ENCODE measurements at places on chromosomes 7 and 10.

DNA sequence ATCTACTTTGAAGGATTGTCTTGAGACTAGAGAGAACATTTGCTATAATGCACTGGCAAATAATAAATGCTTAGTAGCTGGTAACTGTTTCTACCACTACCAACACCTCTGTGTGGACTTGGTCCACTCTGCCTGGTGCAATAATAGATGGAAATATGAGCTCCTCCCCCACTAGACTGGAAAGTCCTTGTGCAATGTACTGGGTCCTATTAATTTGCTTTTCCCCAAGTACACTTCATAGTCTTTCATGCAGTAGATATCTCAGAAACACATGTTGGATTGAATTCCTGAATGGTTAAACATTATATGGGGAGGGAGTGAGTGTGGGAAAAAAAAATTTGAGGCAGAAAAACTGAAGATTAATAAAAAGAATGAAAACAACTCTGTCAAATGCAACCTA, 119.3 kb downstream of the C10orf90 start:
- no peak overlapping the region for H3K27ac ChIP-seq
- no peak overlapping the region for H3K4me3 ChIP-seq
- no peaks in the 10 kb centered on the region for H3K4me1 ChIP-seq
- no peaks in the 10 kb centered on the region for H3K27me3 ChIP-seq

GRCh38 chr10:44827431-44828006, 83.6 kb upstream of the TMEM72 start:
- H3K27me3 ChIP-seq, result no peaks in the 10 kb centered on the region
- no peak overlapping the region for H3K4me3 ChIP-seq

GRCh38 chr10:17781856-17782255, 27.3 kb upstream of the MRC1 start:
- no peaks in the 10 kb centered on the region for H3K27me3 ChIP-seq
- no peaks in the 10 kb centered on the region for H3K36me3 ChIP-seq
- H3K27ac ChIP-seq, result no peak overlapping the region
- no peak overlapping the region for H3K4me3 ChIP-seq
- DNase-seq, result no peak

- no peaks in the 10 kb centered on the region for H3K4me1 ChIP-seq
- no peaks in the 10 kb centered on the region for H3K36me3 ChIP-seq
- no peak overlapping the region for H3K27ac ChIP-seq
- no peak for DNase-seq
- no peaks in the 10 kb centered on the region for H3K27me3 ChIP-seq
Measured at GRCh38 chr7:87127019-87127418, 25.2 kb upstream of the DMTF1 start.

DNA sequence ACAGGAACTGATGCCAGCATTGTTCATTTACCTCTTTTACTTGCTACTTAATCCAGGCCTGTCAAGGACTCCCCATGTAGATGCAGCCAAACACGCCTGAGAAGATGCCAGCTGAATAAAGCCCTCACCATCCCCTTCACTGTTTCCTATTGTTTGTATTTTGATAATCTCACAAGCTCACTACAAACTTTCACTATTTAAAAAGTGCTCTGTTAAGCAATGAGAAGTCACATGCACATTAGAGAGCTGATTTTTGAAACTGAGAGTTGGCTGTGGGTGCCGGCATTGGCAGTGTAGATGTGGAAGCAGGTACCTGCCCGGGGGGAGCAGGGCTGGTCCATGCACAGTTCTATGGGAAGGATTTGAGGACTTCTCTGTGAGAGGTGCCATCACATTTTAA, 169.8 kb upstream of the GRB10 start:
- no peaks in the 10 kb centered on the region for H3K36me3 ChIP-seq
- no peaks in the 10 kb centered on the region for H3K27me3 ChIP-seq
- H3K4me1 ChIP-seq, result no peaks in the 10 kb centered on the region
- H3K27ac ChIP-seq, result no peak overlapping the region

- H3K27me3 ChIP-seq, result no peaks in the 10 kb centered on the region
- peak; percentile 31 for DNase-seq
- H3K4me1 ChIP-seq, result no peaks in the 10 kb centered on the region
- no peak overlapping the region for H3K27ac ChIP-seq
Measured at GRCh38 chr7:72493850-72494661, 81.9 kb upstream of the CALN1 start.

All from natural killer cell (primary cell).